ENCODE measurements at places on chromosomes 5 and 9.

DNA sequence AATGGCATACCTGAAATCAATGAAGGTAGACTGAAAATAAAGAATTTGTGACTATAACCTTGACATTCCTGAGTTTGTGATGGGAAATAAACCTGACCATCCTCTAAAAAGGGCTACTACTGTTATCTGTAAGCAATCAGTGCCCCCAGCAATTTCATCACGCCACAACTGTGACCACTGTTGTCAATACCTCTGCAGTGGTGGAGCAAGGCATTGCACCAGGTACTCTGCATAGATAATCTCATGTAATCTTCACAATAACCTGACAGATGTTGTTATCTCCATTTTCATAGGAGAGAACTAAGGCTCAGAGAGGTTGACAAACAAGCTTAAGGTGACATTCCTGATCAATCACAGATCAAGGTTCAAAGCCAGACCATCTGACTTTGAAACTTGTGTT, 38.5 kb upstream of the FRRS1L start:
- no peak for DNase-seq

DNA sequence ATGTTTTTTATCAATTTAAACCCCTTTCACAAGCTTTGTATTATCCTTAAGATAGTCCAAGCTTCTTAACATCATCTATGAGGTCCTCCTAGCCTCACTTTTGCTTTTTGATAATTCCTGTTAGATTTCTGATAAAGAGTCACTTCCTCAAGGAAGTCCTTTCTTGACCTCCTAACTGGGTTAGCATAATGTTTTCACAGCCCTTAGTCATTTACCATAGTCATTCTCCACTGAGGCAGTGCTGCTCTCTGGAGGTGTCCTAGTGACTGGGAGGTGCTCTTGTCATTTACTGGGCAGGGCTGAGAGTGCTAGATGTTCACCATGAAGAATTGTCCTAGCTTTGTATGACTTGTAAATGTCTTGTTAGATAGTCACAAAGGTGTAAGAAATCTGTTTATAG, 26.4 kb downstream of the TNPO1 start:
- no peak for DNase-seq

DNA sequence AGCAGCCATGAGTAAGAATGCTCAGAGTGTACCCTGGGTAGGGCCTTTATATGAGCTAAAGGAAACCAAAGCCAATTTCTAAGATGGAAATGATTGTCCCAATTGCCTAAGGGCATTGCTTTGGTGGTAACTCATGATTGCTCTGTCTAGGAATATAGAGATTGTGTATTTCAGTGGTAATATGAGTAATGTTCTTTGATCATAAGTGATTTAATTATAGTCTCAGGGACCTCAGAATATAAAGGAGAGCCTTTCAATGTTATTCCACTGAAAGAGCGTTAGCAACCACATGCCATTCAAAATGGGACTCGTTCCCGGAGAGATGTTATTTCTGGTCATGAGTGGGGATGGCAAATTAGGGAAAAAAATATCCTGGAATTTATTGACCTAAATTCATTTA, 340.5 kb downstream of the ARHGEF28 start:
- DNase-seq = no peak

DNA sequence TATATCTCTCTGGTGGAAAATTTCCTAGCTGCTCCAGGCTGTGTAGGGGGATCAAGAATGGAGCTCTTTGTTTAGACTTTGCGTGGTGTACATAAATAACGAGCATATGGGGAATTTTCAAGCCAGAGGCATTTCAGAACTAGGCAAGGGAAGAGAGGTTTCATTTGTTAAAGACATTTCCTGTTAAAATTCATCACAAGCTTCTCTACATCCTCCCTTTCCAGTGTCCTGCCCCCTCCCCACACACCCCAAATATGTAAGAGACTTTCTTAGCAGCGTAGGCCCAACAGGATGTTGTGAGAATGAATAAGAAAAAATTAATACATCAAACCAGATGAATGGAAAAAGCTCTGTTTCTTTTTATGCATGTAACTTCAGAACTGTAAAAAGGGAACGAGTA, 150.3 kb downstream of the GPBP1 start:
- no peak for DNase-seq

GRCh38 chr5:36598045-36598444, 8.4 kb upstream of the SLC1A3 start:
- DNase-seq = no peak

- DNase-seq = no peak
Observed at GRCh38 chr5:107524111-107524510, 146.6 kb downstream of the EFNA5 start.

DNA sequence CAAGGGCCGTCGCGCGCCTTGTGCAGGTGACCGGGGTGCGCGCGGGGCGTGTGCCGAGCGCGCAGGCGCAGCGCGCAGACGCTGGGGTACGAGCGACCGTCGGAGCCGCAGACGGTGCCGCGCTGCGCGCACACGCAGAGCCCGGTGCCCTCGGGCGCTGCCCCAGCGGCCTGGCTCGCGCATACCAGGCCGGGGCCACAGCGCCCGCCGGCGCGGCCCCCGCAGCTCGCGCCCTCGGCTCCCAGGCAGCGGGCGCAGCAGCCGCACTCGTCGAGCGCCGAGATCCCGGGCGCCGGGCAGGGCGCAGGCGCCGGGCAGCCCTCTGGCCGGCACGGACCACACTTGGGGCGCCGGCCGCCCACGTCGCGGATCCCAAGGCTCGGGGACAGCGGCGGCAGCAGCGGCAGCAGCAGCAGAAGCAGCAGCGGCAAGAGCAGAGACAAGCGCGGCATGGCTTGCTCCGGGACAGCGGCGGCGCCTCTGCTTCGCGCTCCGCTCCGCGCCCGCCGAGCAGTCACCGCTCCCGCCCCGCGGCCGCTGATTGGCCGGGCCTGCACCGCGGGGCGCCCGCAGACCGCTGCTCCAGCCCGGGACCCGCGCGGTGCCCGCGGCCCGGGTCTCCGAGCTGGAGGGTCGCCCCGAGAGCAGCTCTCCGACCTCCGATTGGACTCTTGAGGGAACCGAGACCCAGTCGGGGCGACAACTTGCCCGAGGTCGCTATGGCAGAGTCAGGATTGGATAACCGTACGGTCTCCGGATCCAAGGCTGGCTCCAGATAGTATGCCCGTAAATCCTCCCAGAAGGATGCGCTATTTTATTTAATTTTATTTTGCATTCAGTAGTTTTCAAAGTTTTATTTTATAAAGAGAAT, at the start of gene IGFBPL1:
Gene IGFBPL1, minus strand, starts transcription at position 482 of the 871 bp plus-strand sequence. Its CDS starts 30 bp downstream, at position 452.
- no peak for DNase-seq

DNA sequence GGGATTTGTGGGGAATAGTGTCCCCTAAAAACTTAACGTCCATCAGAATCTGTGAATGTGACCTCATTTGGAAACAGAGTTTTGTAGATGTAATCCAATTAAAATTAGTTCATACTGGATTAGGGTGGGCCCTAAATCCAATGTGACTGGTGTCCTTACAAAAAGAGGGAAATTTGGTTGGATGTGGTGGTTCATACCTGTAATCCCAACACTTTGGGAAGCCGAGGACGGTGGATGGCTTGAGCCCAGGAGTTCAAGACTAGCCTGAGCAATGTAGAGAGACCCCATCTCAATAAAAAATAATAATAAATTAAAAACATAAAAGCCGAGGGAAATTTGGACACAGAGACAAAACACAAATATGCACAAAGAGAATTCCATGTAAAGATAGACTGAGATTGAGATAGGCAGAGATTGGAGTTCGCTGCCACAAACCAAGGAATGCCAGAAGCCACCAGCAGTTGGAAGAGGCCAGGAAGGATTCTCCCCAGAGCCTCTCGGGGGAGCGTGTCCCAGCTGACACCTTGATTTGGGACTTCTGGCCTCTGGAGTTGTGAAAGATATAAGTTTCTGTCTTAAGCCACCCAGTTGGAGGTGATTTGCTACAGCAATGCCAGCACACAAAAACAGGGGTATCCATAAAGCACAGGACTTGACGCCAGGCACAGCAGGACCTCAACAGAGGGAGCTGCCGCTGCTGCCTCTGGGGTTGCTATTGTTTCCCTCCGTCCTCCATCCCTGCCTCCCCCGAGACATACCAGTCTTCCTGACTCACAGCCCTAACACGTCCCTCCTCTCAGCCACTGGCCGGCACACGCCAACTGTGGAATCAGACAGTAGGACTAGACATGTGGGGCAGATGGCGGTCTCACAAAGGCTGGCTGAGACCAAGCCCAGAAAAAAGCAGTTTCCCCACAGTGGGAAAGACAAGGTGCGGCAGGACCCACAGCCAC, 73.8 kb upstream of the IL17B start:
- no peak for DNase-seq

DNA sequence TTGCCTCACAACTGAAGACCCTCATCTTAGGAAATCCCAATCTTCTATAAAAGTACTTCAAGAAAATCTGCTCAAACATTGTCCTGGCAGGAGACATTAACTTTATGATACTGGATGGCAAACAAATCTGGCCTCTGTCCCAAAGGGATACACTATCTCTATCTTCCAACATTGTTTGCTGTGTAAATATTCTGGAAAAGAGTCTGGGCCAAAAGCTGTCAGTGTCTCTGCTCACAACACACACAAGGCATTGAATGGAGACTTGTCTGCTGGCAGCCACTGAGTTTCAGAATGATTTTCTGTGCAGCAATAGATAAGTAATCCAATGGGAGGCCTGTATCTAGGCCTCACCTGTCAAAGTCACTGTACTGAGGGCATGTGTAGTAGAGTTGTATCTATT, 471.1 kb downstream of the DMAC1 start:
- no peak for DNase-seq

GRCh38 chr5:103410172-103410571, 151.6 kb downstream of the MACIR start:
- no peak for DNase-seq

GRCh38 chr5:17810734-17811133, 176.5 kb downstream of the TAF11L14 start:
- DNase-seq = no peak

DNA sequence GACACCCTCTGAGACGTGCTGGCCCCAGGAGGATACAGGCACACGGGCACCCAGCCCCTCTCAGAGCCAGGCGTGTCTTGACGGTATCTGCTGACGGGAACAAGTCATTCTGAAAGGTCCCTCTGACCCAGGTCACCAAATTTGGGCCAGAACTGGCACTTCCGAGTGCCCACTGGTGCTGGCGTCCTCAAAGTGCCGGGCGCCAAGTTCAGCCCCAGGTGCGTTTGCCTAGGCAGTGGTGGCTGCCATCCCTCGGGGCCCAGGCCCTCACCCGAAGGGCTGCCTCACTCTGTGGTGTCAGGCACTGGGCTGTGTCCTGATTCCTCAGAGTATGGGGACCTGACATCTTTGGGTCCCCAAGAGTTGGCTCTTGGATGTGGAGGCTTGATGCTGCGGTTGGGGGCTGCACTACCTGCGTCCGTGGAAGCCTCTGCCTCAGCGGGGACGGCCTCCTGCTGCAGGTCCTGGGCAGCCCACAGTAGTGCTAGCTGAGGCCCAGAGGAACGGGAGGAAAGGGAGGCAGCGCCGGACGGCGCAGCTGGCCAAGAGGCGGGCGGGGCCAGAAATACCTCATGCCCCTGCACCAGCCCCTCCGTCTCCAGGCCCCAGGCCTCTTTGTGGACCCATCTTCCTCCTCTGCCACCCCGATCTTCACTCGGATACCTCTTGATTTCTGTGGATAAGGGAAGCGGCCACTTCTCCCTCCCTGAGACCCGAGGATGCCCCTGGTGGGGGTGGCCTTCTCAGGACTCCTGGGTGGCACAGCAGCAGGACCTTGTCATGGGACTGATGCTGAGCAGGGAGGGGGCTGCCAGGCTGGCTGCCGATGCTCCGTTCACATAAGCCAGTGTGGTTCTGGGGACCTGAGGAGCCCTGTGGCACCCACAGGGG, 109.4 kb upstream of the LMX1B start:
- no peak for DNase-seq

DNA sequence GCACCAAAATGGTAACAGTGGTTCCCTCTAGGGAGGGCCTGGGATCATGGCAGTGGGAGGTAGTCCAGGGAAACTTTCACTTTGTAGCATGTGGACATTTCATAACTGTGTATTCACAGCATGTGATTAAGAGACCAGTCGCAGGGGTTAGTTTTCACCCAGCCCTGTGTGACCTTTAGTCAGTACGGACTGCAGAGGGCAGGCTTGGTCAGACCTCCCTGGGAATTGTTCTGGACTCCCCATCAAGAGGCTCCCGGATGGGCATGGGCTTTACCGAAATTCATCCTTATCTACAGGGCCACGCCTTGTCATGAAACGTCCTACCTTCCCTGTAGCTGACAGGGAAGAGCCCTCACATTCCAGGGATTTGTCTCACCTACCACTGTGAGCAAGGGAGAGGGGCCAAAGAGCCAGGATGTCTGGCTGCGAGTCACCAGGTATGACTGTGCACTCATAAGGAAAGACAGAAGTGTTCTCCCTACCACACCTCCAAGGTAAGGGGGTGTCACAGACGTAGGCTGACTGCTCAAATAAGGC, 19.9 kb downstream of the GPX3 start:
- DNase-seq = no peak

GRCh38 chr9:89496645-89497256, 1.2 kb downstream of the SEMA4D start:
- DNase-seq = no peak

GRCh38 chr9:28319981-28320380, 746.7 kb upstream of the C9orf72 start:
- DNase-seq = no peak

Measured in stimulated activated CD8-positive, alpha-beta memory T cell treated with anti-CD3 and anti-CD28 coated beads, Interleukin-7, amount 100 ng/mL, for 1 hour (primary cell).